Ovary (tissue), 10 donors: ENCODE measurements at places on chromosomes 13 and 19. TPM values are rescaled to one million over a fixed set of nuclear protein-coding genes. Genes with fewer than 3 reads are reported as not detected.

- peak; percentile 88 for DNase-seq
- H3K27ac ChIP-seq = peak within 1 kb of the TSS; percentile 97
- peaks cover 17% of the 10 kb centered on the region for H3K4me1 ChIP-seq
- peak within 1 kb of the TSS; percentile 57 for H3K4me3 ChIP-seq
These were observed at the start of gene BST2 for GRCh38 chr19:17405250-17406045. Gene BST2, minus strand, starts transcription at chr19:17405630. Its CDS starts 55 bp downstream, at chr19:17405575.

GRCh38 chr13:103788061-103788652, 721.9 kb upstream of the SLC10A2 start:
- H3K27me3 ChIP-seq = no peaks in the 10 kb centered on the region
- H3K4me1 ChIP-seq = no peaks in the 10 kb centered on the region
- H3K27ac ChIP-seq = no peak overlapping the region
- no peak for DNase-seq

DNA sequence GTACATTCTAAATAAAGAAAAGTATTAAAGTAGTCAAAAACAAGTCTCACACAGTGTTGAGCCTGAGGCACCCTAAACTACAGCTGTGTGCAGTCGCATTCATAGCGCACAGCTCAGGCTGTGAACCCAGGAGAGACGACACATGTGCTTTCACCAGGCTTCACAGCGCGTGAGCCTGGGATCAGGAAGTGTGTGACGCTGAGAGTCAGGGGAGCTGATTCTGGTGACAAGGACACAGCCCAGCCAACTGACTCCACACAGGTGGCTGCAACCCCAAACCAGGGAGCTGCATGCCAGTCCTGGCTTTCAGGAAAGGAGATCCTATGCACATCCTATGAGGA, 41.6 kb downstream of the COL4A1 start:
- H3K4me1 ChIP-seq = peaks cover 26% of the 10 kb centered on the region
- H3K27me3 ChIP-seq = no peaks in the 10 kb centered on the region
- no peak overlapping the region for H3K4me3 ChIP-seq
- DNase-seq = no peak
- no peaks in the 10 kb centered on the region for H3K36me3 ChIP-seq
- H3K27ac ChIP-seq = peak overlapping the region; percentile 51

- H3K4me1 ChIP-seq = peaks cover 10% of the 10 kb centered on the region
- no peaks in the 10 kb centered on the region for H3K36me3 ChIP-seq
- peak overlapping the region; percentile 77 for H3K4me3 ChIP-seq
These were observed 751 bp downstream of the ZNF584 start for GRCh38 chr19:58409010-58409790.

Gene SERTAD1
- 15.2 TPM for total RNA-seq

GRCh38 chr13:53005626-53006025, 23.0 kb upstream of the OLFM4 start:
- no peak overlapping the region for H3K4me3 ChIP-seq
- no peak overlapping the region for H3K27ac ChIP-seq
- no peaks in the 10 kb centered on the region for H3K4me1 ChIP-seq
- no peaks in the 10 kb centered on the region for H3K36me3 ChIP-seq
- no peak for DNase-seq

GRCh38 chr13:114132419-114133121, at the start of gene RASA3:
Gene RASA3, minus strand, starts transcription at chr13:114132623. Its CDS starts 134 bp downstream, at chr13:114132489.
- peaks cover 7% of the 10 kb centered on the region for H3K4me1 ChIP-seq
- DNase-seq = peak; percentile 71
- peak within 1 kb of the TSS; percentile 77 for H3K4me3 ChIP-seq
- peak within 1 kb of the TSS; percentile 22 for H3K27ac ChIP-seq

Gene CDX2
- total RNA-seq = 0.12 TPM

Gene PNMA8A
- total RNA-seq = 32.8 TPM

Gene CRTC1
- total RNA-seq = 12.9 TPM

DNA sequence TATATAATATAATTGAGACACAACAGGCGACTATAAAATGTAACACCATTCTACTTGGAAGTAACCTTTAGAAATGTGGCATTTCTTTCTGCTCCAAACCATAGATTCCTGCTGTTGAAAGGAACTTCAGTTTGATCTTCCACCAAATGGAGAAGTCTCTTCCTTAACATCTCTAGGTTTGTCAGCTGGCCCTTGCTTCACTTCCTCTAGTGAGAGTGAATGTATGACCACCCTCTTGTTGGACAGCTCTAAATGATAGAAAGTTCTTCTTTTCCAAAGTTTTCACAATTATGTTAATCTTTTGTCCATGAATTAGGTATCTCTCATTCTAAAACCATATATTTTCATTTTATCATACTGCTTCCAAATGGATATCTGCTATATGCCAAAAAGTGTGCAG, 13.8 kb upstream of the COG6 start:
- H3K36me3 ChIP-seq = no peaks in the 10 kb centered on the region
- H3K4me3 ChIP-seq = no peak overlapping the region
- H3K27me3 ChIP-seq = no peaks in the 10 kb centered on the region

DNA sequence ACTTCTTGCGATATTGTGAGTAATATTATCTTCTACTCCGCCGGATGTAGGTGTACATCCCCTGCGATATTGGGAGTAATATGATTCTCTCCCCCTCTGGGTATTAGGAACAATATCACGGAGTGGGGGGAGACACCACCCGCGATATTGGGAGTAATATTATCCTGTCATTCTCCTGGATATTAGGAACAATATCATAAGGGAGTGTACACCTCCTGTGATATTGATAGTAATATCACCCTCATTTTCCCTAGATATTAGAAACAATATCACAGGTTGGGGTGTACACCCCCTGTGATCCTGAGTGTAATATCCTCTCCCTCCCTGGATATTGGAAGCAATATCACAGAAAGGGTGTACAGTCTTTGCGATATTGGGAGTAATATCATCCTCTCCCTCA, 64.3 kb upstream of the CEACAM21 start:
- no peak for DNase-seq
- no peaks in the 10 kb centered on the region for H3K27me3 ChIP-seq

Gene C3
- total RNA-seq = 3,042 TPM

GRCh38 chr19:23525276-23525852, 130.1 kb upstream of the ZNF91 start:
- no peak overlapping the region for H3K27ac ChIP-seq
- H3K4me1 ChIP-seq = no peaks in the 10 kb centered on the region
- H3K36me3 ChIP-seq = no peaks in the 10 kb centered on the region
- H3K4me3 ChIP-seq = no peak overlapping the region
- H3K27me3 ChIP-seq = no peaks in the 10 kb centered on the region

DNA sequence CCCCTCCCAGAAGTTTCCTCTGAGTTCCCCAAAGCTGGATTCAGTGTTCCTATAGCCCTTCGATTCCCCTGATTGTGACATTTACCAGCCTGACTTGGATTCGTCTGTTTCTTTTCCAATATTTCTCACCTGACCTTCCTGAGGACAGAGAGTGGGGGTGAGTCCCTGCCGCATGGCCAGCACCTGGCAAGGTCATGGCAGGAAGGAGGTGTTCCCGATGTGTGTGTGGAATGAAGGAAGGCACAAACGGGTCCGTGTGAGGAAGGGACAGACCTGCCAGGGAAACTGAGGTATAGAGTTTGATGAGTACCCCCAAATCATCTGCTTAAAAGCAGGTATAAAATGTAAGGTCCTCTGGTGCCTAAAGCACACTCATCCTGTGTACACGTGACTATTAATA, 3.3 kb downstream of the COL4A1 start:
- H3K4me3 ChIP-seq = no peak overlapping the region
- H3K36me3 ChIP-seq = no peaks in the 10 kb centered on the region
- H3K27me3 ChIP-seq = no peaks in the 10 kb centered on the region
- DNase-seq = no peak
- H3K4me1 ChIP-seq = peaks cover 26% of the 10 kb centered on the region
- no peak overlapping the region for H3K27ac ChIP-seq

Gene CPAMD8
- total RNA-seq = 8.2 TPM

GRCh38 chr13:73751290-73751689, 382.9 kb downstream of the KLF12 start:
- DNase-seq = no peak
- H3K27me3 ChIP-seq = no peaks in the 10 kb centered on the region
- no peaks in the 10 kb centered on the region for H3K36me3 ChIP-seq
- H3K4me1 ChIP-seq = no peaks in the 10 kb centered on the region

- no peaks in the 10 kb centered on the region for H3K27me3 ChIP-seq
- no peak overlapping the region for H3K27ac ChIP-seq
- no peaks in the 10 kb centered on the region for H3K36me3 ChIP-seq
- H3K4me1 ChIP-seq = no peaks in the 10 kb centered on the region
- DNase-seq = no peak
These were observed 3.7 kb upstream of the GP6 start for GRCh38 chr19:55041627-55042343.

Gene FXYD3
- total RNA-seq = 1.8 TPM

DNA sequence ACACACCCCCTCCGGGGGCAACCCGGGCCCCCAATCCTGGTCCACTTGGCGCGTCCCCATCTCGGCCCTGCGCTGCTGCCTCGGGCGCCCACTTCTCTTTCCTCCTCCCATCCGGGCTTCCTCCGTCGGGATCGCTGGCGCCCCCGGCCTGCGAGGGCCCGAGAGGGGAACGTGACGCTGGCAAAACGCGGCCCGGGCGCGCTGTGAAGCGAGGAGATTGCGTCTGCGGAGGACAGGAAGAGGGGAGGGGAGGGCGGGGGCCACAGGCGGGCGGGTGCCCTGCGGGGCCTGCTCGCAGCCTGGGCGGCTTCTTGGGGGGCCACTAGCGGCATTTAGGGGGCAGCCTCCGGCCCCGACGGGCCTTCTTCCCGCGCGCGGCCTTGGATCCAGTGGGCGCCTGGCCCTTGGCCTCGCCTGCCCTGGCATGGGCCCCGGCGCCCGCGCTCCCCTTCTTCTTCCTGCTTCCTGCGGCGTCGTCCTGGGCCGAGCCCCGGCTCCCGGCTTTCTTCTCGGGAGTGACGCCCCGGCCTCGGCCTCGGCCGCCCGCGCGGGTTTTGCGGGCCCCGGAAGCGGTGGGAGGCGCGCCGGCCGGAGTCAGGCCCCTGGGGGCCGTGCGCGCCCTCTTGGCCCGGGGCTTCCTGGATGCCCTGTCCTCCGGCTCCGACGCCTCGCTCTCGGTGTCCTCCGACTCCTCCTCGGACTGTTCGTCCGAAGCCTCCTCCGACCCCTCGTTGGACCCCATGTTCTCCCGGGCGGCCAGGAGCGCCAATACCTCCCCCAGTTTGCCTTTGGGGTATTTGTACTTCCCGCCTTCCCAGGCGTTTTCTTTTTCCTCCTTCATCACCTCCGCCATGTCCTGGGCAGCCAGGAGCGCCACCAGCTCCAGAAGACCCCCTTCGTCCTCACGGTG, 2.2 kb downstream of the PNMA8B start:
- H3K27me3 ChIP-seq = no peaks in the 10 kb centered on the region
- H3K4me1 ChIP-seq = peaks cover 12% of the 10 kb centered on the region
- peak; percentile 56 for DNase-seq

- H3K4me3 ChIP-seq = peak overlapping the region; percentile 45
- peaks cover 3% of the 10 kb centered on the region for H3K4me1 ChIP-seq
These were observed 2.5 kb downstream of the KLK10 start for GRCh38 chr19:51016798-51017683.

GRCh38 chr13:41052441-41052840, 8.9 kb upstream of the WBP4 start:
- no peaks in the 10 kb centered on the region for H3K27me3 ChIP-seq
- no peak for DNase-seq
- H3K4me3 ChIP-seq = no peak overlapping the region
- peaks cover 7% of the 10 kb centered on the region for H3K4me1 ChIP-seq

Gene GFY
- total RNA-seq = not detected

DNA sequence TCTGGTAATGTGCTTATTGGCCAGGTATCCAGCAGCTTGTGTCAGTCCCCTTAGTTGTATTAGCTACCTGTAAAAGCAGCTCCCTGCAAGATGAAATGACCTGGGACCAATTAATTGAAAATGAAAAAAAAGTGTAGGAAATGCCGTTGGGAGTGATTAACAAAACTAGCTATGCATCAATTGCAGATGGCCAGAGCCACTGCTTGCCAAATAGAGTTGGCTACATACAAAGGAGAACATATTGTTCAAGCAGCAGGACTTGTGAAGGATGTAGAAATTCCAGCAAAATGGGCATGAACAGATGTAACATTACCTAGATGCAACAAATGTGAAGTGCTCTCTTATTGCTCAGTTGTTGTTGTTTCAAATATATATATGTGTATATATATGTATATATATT, 300.5 kb downstream of the PCDH17 start:
- H3K27ac ChIP-seq = no peak overlapping the region
- no peaks in the 10 kb centered on the region for H3K4me1 ChIP-seq
- no peaks in the 10 kb centered on the region for H3K27me3 ChIP-seq
